ENCODE measurements at places on chromosomes 5 and 9.

DNA sequence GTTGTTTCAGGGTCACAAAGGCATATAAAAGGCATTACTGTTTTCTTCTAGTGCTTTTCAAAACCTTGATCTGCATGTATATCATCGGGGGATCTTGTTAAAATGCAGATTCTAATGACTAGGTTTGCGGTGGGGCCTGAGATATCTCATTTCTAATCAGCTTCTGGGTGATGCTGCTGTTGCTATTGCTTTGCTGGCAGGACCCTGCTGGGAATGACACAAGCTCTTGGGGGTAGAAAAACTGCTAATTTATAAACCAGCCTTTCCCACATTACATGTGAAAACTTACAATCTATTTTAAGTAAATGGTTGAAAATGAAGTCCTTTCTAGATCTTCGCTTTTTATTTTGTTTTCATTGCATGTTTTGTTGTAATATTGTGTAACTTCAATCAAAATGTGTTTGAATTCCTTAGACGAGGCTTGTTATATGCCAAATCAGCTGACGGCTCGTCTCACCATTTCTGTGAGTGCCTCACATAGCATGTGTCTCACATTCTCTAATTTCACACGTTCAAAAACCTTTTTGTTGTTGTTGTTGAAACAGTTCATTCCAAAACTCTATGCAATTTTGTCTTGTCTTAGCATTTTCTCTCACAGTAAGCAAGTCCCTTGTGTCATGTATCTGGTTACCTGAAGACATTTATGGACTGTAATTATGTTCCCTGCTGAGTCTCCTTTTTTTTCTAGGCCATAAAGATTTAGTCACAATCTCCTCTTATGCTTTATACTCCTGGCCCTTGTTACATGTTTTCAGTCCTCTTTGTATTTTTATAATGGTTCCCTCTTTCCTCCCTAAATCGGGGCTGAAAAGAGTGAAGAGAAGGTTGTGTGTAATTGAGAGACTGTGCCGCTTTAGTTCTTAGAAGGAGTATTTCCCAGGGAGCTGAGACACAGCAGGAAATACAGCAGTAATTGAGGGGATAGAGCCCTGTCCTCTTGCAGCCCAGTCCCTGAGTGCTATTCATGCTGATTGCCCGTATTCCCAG is 521.0 kb upstream of the SEMA6A start:
- no peak for DNase-seq

GRCh38 chr9:37295796-37296195 is 126.7 kb upstream of the GRHPR start:
- no peak for DNase-seq

DNA sequence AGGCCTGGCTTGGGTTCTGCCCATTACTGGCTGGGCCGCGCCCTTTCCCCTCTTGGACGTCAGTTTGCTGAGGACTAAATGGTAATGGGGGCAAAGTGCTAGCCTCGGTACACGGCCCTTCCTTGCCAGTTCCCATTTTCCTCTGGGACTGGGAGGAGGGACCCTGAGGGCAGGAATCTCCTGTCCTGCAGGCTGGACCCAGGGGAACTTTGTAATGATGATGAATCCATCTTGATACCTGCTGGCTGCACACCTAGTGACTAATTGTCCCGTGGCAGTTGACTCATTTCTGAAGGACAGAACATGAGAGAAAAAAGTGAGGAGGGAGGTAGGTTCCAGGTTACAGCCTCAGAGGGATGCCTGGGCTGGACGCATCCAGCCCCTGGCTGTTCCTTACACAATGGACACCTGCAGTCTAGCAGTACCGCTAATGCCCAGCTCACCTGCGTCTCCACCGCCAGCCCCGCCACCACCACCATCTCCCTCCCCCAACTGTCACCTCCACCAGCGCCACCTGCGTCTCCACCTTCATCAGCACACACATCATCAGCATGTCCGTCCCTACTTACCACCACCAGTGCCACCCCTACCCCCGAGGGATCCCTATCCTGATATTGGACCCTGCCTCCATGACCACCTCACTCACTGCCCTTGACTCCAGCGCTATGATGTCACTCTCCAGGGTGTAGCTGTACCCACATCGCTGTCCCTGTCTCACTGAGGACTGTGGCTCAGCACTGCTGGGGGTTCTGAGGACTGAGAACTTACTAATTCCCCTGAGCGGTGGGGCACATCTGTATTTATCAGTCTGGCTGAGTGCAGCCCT is 4.3 kb downstream of the CDHR2 start:
- DNase-seq: no peak

DNA sequence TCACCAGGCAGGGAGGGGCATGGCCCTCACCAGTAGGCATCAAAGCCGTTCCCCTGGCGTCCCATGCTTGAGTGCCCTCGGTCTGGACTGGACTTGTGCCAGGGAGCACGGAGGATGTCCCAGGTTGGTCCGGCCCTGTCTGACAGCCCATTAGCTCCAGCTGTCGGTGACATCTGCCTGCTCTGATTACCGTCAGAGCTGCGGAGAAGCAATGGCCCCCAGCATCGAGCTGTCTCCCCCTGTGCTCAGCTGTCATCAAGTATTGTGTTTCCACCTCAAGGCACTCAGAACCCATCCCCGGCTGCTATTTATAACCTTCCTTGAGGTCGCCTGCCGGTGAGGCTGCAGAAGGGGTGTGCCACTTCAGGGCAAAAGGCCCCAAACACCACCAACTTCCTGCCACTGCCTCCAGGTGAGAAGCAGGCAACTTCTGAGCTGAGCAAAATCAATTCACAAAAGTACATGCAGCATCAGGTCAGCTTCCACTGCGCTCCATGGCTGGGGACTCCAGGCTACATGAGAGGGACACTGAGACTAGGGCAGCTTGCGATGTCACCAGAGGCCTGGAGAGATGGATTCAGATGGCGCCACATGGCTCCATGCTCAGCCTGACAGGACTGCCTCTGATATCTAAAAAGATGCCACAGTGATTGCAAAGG is 142.7 kb downstream of the C5orf15 start:
- no peak for DNase-seq

DNA sequence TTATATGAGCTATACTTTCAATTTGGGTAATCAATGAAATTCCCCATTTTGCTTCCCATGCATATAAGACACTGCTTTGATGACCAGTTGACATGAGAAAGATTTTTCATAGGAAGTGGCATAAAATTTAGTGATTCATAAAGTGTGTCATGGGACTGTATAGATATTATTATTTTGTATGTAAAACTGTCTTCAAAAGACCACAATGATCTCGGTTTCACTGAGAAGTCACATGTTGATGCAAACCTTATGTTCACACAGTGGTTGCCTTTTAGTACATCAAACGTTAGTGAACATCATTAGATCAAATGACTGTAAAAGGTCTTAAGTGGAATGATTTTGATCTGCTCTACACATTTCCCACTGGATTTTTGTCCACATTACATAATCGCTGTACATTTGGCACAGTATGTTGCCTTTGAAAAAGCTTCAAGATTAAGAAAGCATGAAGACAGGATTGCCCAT is 349.2 kb upstream of the MEF2C start:
- no peak for DNase-seq

- no peak for DNase-seq
Observed at GRCh38 chr9:4061717-4062116, 238.2 kb downstream of the GLIS3 start.

DNA sequence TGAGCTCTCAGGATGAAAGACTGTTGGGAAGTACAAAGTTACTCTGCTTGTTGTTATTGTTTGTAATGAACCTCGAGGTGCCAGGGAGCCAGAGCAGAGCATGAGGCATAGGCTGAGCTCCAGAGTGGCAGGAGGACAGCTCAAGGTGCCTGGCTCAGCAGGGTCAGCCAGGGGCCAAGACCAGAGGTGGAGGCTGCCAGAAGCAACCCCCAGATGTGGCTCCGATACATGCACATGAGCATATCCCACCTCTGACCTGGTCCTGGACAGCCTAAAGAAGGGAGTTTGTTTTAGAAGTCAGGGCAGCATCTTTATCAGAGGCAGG is 105.6 kb downstream of the PSD2 start:
- no peak for DNase-seq

DNA sequence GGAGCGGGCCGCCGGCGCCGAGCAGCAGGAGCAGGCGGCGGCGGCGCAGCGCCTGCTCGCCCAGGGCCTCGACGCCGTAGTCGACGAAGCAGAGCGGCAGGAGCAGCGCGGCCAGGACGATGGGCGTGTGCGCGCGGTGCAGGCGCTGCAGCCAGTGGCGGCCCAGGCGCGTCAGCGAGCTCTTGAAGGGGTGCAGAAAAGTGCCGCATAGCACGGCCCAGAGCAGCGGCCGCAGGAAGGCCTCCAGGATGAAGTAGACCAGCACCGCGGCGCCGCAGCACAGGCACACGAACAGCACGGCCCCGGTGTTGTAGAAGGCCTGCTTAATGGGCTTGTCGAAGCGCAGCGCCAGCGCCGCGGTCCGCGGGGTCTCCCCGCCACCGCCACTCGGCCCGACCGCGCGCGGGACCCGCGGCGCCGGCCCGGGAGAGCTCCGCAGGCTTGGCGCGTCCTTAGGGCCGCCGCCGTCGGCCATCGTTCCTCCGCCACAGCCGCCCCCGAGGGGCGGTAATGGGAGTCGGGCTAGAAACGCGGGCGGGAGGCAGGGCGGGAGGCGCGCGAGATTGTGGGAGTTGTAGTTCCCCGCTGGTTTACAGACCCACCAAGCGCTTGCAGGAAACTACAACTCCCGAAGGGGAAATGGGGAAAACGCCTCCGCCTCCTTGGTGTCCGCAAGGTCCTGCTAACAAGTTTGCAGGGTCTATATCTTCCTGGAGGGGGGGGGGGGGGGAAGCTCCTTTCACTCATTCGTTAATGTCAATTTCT is at the start of gene TMEM245:
Gene TMEM245 (minus strand): TSS at position 509 of the 765 bp plus-strand sequence. CDS start 34 bp downstream, at position 475.
- peak; percentile 96 for DNase-seq

DNA sequence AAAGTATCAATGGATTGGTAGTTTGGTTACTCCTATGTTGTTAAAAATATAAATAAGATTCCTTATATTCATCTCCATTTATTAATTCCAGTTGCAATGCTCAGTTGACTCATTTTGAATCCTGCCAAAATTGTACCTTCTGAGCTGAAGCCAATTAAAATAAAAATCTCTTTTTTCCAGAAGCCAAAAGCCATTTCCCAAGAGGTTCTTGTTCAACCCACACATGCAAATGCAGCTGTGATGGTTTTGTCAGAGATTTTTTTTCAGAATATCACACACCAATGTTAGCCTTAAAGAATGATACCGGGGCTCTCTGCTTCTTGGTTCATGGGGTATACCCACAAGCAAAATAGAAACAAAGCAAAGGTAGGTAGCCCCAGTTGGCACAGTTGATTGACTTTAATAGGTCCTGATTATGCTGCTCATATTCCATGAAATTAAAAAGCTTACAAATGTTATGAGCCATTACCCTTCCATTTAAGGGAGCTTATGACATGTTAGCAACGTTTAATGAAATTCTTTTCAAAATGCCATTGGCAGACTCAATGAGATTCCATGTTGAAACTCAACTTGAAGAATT is 208.0 kb downstream of the SGCD start:
- DNase-seq: no peak

DNA sequence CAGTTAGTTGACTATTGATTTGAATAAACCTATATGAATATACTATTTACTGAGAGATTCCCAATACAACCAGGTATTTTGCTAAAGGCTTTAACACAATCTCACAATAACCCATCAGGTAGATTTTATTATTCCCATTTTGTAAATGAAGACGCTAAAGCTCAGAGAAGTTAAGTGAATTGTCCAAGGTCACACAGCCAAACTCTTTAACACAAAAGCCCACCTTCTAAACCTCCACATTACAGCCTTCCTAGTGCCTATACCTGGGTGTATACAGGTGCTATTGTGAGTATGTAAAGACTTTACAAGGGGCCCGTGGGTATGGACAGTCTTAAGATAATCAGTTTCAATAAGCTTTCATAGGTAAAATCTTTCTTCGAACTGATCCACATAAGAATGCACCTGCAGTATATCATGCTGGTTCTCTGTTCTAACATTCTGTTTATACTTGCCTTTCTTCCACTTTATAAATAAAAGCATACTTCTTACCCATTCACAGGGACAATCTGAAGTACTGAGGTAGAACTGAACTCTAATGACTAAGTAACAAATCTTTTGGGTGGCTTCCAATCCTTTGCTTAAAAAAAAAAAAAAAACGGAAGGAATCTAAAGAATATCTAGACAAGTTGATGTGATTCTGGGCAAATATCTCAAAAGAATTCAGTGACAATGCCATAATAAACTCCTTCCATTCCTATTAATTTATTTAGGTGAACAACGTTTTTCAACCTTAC is 59.1 kb downstream of the PJA2 start:
- DNase-seq: no peak

DNA sequence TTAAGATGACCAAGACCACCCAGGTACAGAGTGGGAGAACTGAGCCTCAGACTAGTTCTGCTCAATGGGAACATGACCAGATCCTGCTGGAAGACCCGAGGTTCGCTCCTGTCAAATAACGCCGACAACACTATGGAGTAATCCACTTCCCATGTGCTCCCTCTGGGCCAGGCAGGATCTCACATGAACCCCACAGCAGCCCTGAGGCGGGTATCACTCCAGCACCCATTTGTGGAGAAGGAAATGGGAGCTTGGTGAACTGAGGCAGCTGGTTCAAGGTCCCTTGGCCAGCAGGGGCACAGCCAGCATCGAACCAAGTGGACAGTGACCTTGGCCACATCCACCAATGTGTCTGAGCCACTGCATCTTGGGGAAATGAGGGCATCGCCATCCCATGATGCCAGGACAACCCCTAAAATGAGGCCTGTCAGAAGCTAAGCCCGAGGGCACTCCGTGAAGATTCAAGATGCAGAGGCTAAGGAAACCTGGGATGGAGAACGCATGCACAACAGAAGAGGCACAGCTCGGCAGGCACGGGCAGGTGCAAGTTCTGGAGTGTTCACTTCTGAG is 8.5 kb downstream of the ANKS6 start:
- no peak for DNase-seq

- no peak for DNase-seq
Observed at GRCh38 chr5:112226215-112226614, 192.9 kb downstream of the EPB41L4A start.

DNA sequence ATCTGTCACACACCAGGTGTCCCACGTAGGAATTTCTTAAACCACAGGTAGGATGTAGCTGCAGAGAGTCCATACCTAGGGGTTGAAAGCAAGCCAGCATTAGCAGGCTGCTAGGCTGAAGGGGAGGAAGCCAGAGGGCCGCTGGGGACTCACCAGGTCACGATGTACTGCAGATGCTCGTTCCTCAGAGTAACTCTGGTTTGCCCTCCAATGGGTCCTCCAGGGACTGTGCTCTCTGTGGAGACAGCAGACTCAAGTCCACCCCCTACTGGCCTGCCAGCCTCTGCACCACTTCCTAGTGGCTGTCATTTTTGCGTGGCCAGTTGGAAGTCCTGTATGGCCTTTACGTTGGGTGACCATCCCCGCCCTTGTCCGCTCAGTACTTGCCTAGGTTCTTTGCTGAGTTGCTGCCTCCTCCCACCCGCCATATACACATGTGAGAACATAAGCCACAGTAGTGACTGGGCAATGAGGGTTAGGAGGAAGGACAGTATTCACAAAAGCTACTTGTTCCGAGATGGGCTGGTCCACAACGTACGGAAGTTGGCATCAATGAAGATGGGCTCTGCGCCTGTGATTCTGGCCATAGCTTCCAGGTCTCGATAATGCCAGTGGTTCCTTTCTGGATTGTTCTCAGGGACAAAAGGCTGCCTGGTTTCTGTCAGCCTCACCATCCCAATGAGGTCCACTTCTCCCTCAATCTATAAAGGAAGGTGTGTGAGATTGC is 4.1 kb downstream of the RPL7A start:
- peak; percentile 54 for DNase-seq
